ENCODE measurements at places on chromosomes 3 and 15.

DNA sequence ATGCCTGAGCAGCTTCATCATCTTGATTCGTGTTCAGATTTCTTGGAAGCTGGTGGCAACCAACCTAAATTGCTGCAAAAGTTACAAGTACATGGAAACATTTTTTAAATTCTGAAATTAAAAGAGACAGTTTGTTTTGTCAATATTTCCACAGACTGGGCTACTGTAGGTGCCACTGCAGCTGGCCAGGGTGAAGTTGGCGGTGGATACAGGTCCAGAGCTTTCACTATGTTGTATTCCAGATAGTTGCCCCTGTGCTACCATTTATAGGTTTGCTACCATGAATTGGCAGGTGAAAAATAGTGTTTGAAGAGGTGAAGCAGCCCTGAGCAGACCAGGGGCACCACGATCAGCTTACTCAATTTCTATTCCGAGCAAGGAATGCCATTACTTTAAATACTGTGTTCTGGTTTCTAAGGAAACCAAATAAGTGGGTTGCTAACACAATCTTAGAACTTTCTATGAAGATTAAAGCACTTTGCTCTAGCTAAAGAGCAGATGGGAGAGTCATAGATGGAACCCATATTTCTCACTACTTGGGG lies 21.2 kb upstream of the SHC4 start:
- DNase-seq = no peak

- DNase-seq = no peak
These were observed 479.0 kb downstream of the AGBL1 start for GRCh38 chr15:86558686-86559085.

DNA sequence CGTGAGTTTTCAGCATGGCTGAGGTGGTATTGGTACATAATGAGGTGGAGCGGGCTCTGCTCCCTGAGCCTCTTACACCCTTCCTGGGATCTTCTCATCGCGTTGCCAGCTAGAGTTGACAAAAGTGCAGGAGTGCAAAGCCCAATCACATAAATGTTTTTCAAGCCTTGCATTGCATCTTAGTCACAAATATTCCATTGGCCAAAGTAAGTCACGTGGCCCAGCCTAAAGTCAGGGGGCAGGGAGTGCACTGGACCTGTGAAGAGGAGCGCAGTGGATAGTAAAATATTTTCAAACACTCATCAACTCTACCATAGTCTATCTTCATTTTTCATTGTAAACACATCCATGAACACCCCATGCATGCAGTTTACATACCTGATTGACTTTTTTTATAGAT lies 329.8 kb upstream of the NR2E3 start:
- DNase-seq = no peak

DNA sequence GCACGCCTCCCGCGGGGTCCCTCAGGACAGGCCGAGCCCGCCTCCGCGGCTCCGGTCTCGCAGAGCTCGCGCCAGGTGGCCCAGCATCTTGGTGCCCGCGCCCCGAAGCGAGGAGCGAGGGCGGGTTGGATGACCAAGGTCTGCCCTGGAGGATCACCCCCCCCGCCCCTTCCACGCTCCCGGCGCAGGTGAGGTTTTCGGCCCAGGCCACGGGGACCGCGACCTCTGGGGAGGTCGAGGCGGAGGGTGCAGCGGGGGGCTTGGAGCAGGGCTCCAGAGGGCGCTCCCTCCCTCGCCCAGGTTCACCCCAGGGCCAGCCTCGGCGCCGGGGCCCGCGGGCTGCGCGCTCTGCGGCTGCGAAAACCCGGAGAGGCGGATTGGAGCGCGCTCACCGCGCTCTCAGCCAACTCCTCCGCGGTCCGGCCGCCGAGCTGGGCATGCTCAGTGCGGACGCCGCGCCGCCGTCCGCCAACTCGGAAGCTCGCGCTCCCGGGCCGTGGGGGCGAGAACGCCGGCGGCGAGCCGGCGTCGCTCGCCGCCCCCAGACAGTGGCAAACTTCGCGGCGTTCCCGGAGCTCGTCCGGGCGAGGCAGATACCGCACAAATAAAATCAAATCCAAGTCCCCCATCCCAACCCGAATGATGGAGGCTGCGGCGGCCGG lies at the start of gene MED12L:
Gene MED12L (plus strand): TSS at position 438 of the 662 bp plus-strand sequence. CDS start 1,263 bp downstream, outside the sequence.
- peak; percentile 89 for DNase-seq

- DNase-seq = no peak
These were observed 44.8 kb upstream of the TLE3 start for GRCh38 chr15:70142322-70143191.

GRCh38 chr15:65004993-65005392 lies 15.3 kb upstream of the SPG21 start:
- no peak for DNase-seq

GRCh38 chr3:31622636-31623288 lies 90.0 kb downstream of the STT3B start:
- no peak for DNase-seq

DNA sequence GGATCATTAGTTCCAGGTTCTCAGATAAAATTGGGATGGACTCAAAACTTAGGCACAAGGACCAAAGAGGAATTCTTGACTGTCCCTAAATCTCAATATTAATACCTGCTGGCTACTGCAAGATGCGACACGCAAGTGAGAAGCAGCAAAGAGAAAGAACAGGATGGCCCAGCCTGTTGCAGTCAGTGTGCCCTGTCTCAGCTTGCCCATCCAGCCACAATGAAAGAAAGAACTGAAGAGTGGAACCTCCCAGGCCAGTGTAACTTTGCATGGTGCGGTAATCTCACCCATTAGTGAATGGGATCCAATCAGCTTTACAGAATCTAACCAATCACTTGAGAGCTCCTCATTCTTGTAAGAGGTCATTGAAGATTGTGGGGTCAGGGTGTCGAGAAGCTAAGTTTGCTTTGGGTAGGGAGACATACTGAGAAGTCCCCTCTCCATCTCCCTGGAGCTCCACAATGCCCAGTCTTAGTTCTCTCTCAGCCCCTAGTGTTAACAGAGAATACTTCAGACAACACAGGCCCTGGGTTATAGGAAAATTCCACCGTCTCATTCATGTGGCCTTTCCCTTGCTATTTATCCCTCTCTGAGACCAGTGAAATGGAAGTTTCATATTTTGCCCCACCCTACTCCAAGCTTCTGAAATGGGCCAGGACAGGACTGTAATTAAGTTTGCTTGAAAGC lies 3.2 kb upstream of the SLC9A9 start:
- DNase-seq = no peak

- DNase-seq = no peak
These were observed 73.7 kb downstream of the DNAJB8 start for GRCh38 chr3:128392818-128393544.

- no peak for DNase-seq
These were observed 176.6 kb downstream of the XXYLT1 start for GRCh38 chr3:195094191-195094921.

DNA sequence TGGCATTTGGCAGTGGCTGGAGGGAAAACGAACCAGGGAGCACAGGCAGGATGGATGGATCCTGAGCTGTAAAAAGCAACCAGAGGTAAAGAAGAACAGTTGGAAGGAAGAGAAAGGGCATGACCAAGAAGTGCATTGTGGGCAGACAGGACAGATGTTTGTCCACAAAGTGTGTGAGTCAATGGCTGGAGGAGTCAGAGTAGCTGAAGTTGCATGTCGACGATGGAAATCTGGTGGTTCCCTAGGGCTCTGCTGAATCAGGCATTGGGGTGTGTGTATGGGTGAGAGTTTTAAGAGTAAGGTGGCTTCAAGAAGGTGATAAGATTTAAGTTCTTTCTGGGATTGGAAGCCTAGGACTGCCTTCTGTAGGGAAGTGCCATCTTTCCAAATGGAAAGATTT lies 214.0 kb upstream of the BHLHE40 start:
- DNase-seq = no peak

GRCh38 chr3:181336597-181336996 lies 347.1 kb upstream of the DNAJC19 start:
- DNase-seq = no peak

- no peak for DNase-seq
These were observed 45.0 kb downstream of the BLM start for GRCh38 chr15:90762109-90762508.

GRCh38 chr3:40022297-40022827 lies 213.0 kb downstream of the MYRIP start:
- no peak for DNase-seq

- no peak for DNase-seq
These were observed 18.0 kb downstream of the KLHL24 start for GRCh38 chr3:183653209-183654064.

DNA sequence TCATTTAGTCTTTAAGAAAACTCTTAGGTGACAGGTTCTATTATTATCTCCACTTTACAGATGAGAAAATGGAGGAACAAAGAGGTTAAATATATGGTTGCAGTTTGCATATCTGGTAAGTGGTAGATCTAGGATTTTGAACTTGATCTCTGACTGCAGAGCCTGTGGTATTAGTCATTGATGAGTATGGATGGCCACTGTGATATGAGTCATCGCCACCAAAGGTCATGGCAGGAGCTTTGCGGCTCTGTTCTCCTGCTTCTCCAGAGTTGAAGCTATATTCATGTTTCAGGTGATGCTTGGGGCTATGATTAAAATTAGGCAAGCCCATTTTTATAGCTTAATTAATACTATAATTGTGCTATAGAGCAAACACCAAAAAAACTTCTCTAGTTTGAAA lies 306.2 kb upstream of the DPPA4 start:
- DNase-seq = no peak

DNA sequence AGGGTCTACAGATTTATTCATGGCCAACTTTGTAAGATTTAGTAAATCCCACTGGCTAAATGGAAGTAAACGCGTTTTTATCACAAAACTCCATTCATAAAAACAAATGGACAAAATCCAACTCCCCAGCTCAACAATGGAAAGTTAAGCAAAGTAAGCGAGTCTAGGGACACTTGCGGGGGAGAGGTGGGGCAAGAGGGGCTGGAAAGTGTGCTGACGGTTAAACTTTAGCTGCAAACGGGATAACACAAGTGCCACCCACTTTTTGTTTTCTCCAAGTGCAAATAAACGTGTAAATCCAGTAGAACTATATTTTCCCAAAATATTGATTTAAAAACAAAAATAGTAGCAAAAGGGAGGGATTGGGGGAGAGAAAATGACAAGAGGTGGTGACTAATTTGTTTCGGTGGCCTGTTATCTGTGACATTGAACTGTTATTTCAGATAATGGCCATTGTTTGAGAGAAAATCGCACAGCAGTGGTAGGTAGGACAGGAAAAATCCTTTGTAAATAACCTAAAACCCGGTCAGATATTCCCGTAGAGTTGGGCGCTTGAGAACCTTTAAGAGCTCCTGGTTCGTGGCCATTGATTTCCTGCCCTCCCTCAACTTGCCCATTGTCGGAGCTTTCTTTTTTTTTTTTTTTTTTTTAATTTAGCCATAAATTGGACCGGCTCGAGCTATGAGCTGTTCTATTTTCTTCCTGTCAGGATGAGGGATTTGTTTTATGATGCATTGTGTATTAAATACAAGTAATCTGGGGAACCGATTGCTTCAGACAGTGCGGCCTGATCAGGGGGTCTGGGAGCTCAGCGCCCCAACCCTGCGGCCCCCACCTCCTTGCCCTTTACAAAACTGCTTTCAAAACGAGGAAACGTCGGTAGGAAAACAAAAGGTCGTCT lies 514.8 kb downstream of the MECOM start:
- DNase-seq = no peak

DNA sequence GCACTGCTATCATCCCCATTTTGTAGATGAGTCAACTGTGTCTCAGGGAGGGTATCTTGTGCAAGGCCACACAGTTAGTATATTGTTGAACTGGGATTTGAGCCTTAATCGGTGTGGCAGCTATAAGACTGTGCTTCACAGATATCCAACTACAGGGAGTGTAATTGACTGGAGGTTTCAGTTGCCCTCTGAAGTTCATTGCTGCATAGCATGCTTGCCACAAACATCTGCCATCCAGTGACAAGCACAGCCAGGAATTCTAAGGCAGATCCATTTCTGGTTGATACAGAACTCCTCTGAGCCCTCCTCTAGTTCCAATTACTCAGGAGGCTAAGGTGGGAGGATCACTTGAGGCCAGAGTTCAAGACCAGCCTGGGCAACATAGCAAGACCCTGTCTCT lies 16.4 kb downstream of the FSD2 start:
- DNase-seq = no peak

Measured in ecto neural progenitor cell (in vitro differentiated cells).